ENCODE measurements at places on chromosomes 6 and 20.

DNA sequence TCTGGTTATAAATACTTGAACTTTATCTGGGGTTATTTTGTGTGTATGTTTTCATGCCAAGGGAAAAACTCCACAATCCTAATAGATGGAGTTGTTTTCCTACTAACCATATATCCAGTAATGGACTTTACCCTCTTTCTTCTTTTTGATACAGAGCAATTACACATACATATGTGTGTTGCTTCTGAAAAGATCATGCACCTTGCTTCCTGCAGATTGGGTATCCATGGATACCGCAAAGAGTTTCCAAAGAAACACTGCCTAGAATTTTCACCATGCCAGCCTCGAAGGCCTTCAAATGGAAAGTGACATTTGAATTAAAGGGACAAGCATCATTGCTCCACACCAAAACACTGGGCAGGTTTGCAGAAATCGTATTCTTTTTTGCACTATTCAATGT is 26.8 kb downstream of the HDDC2 start:
- no peak overlapping the region for H3K4me3 ChIP-seq
- no peak overlapping the region for H3K27ac ChIP-seq
- no peak for DNase-seq
- H3K36me3 ChIP-seq = peaks cover 63% of the 10 kb centered on the region

- no peak overlapping the region for H3K4me3 ChIP-seq
- no peaks in the 10 kb centered on the region for H3K4me1 ChIP-seq
- DNase-seq = no peak
Measured at GRCh38 chr20:64149809-64150560, 14.3 kb upstream of the MYT1 start.

GRCh38 chr6:13332349-13332706 is 4.0 kb upstream of the TBC1D7 start:
- no peaks in the 10 kb centered on the region for H3K36me3 ChIP-seq
- no peaks in the 10 kb centered on the region for H3K27me3 ChIP-seq
- no peak overlapping the region for H3K27ac ChIP-seq
- H3K4me1 ChIP-seq = peaks cover 17% of the 10 kb centered on the region
- no peak overlapping the region for H3K4me3 ChIP-seq

- H3K27me3 ChIP-seq = no peaks in the 10 kb centered on the region
- DNase-seq = no peak
- H3K27ac ChIP-seq = no peak overlapping the region
Measured at GRCh38 chr6:87884203-87884602, 163.4 kb upstream of the SPACA1 start.

GRCh38 chr6:47061309-47062300 is 19.5 kb upstream of the ADGRF1 start:
- no peaks in the 10 kb centered on the region for H3K4me1 ChIP-seq
- H3K27ac ChIP-seq = no peak overlapping the region
- no peaks in the 10 kb centered on the region for H3K36me3 ChIP-seq
- no peak overlapping the region for H3K4me3 ChIP-seq
- H3K27me3 ChIP-seq = no peaks in the 10 kb centered on the region

DNA sequence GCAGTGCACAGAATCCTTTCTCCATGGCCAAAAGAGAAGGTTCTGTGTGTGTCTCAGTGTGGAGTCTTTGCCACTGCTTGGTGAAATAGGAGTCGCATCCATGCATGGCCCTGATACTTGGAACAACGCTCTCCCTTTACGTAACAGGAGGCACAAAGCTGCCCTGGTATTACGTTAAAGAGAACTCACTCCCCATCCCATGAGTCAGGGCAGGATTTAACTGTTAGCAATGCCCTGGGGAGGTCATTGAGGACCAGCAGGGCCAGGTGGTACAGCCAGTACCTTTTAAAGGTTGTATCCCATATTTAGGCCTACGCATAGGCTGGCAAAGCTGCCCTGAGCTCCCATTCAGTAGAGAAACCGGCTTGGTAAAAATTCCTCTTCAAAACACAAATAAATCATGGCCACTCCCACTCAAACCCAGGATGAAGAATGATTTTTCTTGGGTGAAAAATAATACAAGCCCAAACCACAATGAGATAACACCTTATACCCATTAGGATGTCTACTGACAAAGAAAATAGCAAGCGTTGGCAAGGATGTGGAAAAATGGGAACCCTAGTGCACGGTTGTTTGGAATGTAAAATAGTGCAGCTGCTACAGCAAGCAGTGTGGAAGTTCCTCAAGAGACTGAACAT is 37.1 kb downstream of the MYLK4 start:
- no peaks in the 10 kb centered on the region for H3K36me3 ChIP-seq
- no peaks in the 10 kb centered on the region for H3K27me3 ChIP-seq
- no peaks in the 10 kb centered on the region for H3K4me1 ChIP-seq
- DNase-seq = no peak

DNA sequence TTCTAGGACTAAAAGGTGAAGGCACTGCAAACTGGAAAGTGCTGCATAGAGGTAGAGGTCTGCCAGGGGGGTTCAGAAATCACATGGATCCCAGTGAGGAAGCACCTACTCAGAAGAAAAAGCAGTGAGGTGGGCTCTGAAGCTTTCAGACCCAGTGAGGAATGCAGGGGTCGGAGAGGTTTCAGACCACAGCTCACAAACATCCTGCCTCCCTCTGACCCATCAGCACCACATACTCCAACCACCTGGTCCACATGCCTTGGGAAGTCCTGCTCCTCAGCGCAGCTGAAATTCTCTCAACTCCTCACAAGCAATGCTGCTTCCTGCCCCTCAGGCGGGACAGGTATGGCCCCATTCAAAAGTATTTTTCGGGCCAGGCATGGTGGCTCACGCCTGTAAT is 20.2 kb downstream of the MRPL14 start:
- H3K27ac ChIP-seq = no peak overlapping the region
- H3K4me3 ChIP-seq = no peak overlapping the region
- no peaks in the 10 kb centered on the region for H3K27me3 ChIP-seq
- DNase-seq = no peak

GRCh38 chr6:157432892-157433265 is 51.9 kb downstream of the ZDHHC14 start:
- H3K4me1 ChIP-seq = no peaks in the 10 kb centered on the region
- no peaks in the 10 kb centered on the region for H3K36me3 ChIP-seq
- no peak overlapping the region for H3K4me3 ChIP-seq
- DNase-seq = no peak
- no peak overlapping the region for H3K27ac ChIP-seq

DNA sequence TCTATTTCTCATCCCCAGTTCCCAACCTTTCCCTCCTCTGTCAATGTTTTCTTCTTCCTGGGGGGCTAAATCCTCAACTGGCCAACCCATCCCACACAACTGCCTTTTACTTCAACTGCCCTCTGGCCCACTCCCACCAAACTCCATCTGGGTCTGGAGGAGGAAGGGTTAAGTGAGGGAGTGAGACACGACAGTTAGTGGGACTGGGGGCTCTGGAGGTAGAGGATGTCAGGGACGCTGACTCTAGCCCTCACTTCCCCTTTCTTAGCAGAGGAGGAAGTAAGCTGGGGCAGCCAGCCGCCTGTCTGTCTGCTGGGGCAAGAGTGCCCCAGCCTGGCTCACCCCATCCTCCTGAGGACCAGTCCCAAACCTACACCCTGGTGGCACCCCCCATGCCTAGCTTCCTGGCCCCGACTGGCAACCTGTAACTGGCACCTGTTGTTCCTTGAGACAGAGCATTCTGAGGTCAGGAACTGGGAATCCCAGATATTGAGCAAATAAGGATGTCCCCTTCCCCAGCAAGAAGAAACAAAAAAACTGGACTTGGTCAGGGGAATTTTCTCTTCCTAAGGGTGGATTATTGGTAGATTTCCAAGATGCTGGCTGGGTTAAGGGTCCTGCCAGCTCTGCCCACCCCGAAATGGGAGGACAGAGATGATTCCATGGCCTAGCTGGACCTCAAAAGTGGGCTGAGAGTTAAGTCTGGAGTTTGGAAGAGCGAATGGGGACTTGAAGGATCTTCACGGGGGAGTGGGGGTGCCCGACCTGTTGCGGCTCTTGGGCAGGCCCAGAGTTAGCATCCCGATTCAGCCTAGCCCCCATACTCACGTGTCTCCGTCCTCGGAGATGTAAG is 971 bp downstream of the NFKBIE start:
- H3K27ac ChIP-seq = peak overlapping the region; percentile 26
- peaks cover 30% of the 10 kb centered on the region for H3K36me3 ChIP-seq
- no peaks in the 10 kb centered on the region for H3K27me3 ChIP-seq

GRCh38 chr6:167420858-167421766 is 96.2 kb downstream of the TTLL2 start:
- no peaks in the 10 kb centered on the region for H3K36me3 ChIP-seq
- H3K4me3 ChIP-seq = no peak overlapping the region
- no peaks in the 10 kb centered on the region for H3K27me3 ChIP-seq
- H3K27ac ChIP-seq = no peak overlapping the region
- no peak for DNase-seq
- H3K4me1 ChIP-seq = no peaks in the 10 kb centered on the region

- DNase-seq = no peak
- H3K4me1 ChIP-seq = peaks cover 30% of the 10 kb centered on the region
- no peak overlapping the region for H3K4me3 ChIP-seq
- no peak overlapping the region for H3K27ac ChIP-seq
- H3K36me3 ChIP-seq = no peaks in the 10 kb centered on the region
Measured at GRCh38 chr6:45571159-45571558, 193.4 kb upstream of the SUPT3H start.

GRCh38 chr20:2984956-2985661 is 58.3 kb upstream of the GNRH2 start:
- no peak overlapping the region for H3K4me3 ChIP-seq
- no peaks in the 10 kb centered on the region for H3K4me1 ChIP-seq
- no peak for DNase-seq
- H3K27ac ChIP-seq = no peak overlapping the region

DNA sequence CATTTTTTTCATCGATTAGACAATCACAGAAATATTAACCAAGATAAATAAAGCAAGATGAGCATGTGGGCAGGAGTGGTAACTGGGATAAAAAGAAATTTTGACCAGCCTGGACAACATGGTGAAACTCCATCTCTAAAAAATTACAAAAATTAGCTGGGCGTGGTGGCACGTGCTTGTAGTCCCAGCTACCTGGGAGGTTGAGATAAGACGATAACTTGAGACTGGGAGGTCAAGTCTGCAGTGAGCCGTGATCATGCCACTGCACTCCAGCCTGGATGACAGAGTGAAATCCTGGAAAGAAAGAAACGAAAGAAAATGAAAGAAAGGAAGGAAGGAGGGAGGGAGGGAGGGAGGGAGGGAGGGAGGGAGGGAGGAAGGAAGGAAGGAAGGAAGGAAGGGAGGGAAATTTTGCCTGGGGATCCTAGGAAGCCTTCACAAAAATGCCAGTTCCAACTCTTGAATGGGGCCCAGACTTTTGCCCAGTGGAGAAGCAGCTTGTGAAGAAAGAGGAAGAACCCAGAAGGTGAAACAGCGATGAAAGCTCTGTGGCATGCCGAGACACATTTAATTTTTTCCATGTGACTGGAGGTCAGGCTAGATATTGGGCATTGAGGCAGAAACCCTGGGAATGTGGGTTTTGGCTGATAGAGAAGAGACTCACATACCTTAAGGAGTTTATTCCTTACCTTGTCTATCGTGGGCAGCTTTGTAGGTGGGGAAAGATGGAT is 20.3 kb downstream of the CCDC170 start:
- no peaks in the 10 kb centered on the region for H3K36me3 ChIP-seq
- no peaks in the 10 kb centered on the region for H3K4me1 ChIP-seq
- DNase-seq = no peak
- no peak overlapping the region for H3K4me3 ChIP-seq
- no peaks in the 10 kb centered on the region for H3K27me3 ChIP-seq

DNA sequence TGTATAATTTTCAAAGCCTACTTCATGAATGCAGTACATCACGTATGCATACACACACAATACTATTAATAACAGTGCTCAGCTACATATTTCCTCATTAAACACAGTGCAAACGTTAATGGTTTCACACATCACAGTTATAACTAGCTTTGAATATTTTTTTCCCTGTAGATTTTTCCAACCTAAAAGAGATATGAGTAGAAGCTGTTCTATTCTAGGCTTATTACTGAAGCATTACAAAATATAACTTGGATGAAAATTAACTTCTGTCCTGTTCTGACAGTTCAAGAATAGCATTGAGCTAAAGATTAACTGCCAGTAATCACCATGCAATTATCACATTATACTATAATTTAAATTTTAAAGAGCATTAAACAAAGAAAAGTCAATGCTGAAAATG is 6.2 kb downstream of the LMBRD1 start:
- no peak overlapping the region for H3K27ac ChIP-seq
- peaks cover 14% of the 10 kb centered on the region for H3K36me3 ChIP-seq
- peaks cover 11% of the 10 kb centered on the region for H3K4me1 ChIP-seq
- H3K4me3 ChIP-seq = no peak overlapping the region

DNA sequence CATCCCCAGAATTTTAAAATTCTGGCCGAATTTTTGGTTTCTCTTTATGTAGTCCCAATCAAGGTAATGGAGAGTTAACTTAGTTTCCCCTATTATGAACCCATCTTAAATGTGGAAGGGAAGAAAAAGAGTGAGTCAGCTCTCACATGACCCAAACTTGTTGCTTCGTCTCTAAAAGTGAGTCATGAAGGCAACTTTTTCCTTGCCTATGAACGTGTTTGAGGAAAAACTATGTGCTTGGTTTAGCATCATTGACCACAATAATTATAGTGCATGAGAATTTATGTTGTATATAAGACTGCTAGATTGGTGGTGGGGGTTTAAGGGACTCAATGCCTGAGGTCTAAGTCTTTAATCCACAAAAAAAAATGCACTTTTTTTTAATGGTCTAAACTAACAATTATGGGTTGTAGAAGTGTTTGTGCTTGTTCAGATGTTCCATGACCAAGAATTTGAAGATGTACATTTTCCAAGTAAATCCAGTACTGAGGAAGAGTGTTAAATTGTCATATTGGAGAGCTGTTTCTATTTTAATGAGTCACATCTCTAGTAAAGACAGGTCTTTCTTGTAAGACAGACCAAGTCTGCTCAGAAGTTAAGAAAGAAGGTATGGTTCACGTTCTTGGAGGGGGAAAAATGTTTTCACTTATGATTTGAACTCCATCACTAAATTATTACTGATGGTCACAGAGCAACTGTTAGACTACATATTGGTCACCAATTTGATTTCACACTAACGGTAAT is 409.9 kb upstream of the MARCKS start:
- H3K27me3 ChIP-seq = no peaks in the 10 kb centered on the region
- H3K36me3 ChIP-seq = no peaks in the 10 kb centered on the region
- DNase-seq = no peak
- no peak overlapping the region for H3K27ac ChIP-seq

DNA sequence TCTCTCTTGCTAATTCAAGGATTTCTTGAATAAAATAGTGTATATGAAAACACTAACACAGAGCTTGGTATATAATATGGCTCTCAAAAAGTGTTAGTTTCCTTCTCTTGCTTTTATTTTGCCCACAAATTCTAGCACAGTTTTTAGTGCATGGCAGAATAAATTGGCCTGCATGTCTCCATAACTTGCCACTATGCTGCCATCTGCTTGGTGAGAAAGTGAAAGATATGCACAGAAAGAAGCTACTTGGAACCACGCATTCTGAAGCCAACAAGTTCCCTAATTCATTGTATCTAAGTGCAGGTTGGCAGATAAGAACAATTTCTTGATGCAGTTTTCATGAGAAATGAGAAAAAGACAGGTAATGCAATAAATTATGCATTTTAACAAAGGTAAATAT is 101.2 kb downstream of the EPHA7 start:
- no peaks in the 10 kb centered on the region for H3K27me3 ChIP-seq
- H3K27ac ChIP-seq = no peak overlapping the region
- no peaks in the 10 kb centered on the region for H3K4me1 ChIP-seq
- DNase-seq = no peak
- no peaks in the 10 kb centered on the region for H3K36me3 ChIP-seq

GRCh38 chr6:56156643-56157042 is 90.7 kb downstream of the COL21A1 start:
- H3K4me3 ChIP-seq = no peak overlapping the region
- H3K27ac ChIP-seq = no peak overlapping the region
- H3K27me3 ChIP-seq = no peaks in the 10 kb centered on the region
- H3K36me3 ChIP-seq = no peaks in the 10 kb centered on the region
